Left ventricle myocardium inferior (tissue), 1 donor: ENCODE measurements at places on chromosomes 1 and 21. TPM values are rescaled to one million over a fixed set of nuclear protein-coding genes. Genes with fewer than 3 reads are reported as not detected.
A peak's percentile ranks its signal among the peaks of the same experiment; 100 is the strongest.

DNA sequence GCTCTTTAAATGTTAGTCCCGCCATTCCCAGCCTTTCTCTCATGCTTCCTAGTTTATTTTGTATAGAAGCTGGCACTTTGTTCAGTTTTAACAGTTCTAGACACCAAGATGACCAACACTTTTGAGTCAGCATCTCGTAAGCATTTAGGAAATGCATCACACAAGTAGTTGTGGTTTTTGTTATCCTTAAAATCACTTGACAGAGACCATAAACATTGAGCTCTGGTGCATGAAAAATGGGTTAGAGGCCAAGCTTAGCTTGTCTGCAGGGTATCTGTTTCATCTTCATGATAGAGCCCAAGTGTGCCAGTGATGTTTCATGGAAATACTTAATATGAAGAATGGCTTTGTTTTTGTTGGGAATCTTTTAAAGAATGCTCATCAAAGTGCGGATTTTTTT is 159.7 kb downstream of the DISP1 start:
- DNase-seq: no peak
- H3K4me3 ChIP-seq: no peak overlapping the region
- H3K4me1 ChIP-seq: peaks cover 13% of the 10 kb centered on the region

GRCh38 chr1:8370905-8371315 is 53.0 kb downstream of the SLC45A1 start:
- no peaks in the 10 kb centered on the region for H3K27me3 ChIP-seq
- peak overlapping the region; percentile 33 for H3K4me3 ChIP-seq
- peak overlapping the region; percentile 94 for H3K27ac ChIP-seq
- H3K4me1 ChIP-seq: peaks cover 97% of the 10 kb centered on the region

GRCh38 chr1:109351457-109351856 is 44.6 kb upstream of the MYBPHL start:
- no peaks in the 10 kb centered on the region for H3K27me3 ChIP-seq
- peaks cover 84% of the 10 kb centered on the region for H3K36me3 ChIP-seq
- DNase-seq: no peak

- DNase-seq: peak; percentile 52
- H3K27ac ChIP-seq: peak overlapping the region; percentile 67
- no peak overlapping the region for H3K4me3 ChIP-seq
- H3K36me3 ChIP-seq: peaks cover 12% of the 10 kb centered on the region
- H3K4me1 ChIP-seq: peaks cover 62% of the 10 kb centered on the region
Measured at GRCh38 chr21:43953021-43953420, 59.1 kb upstream of the TRAPPC10 start.

GRCh38 chr21:14836950-14837349 is 227.8 kb downstream of the NRIP1 start:
- H3K36me3 ChIP-seq: no peaks in the 10 kb centered on the region
- H3K27ac ChIP-seq: no peak overlapping the region
- no peak for DNase-seq

- no peak overlapping the region for H3K27ac ChIP-seq
- H3K27me3 ChIP-seq: no peaks in the 10 kb centered on the region
- H3K4me3 ChIP-seq: no peak overlapping the region
- no peak for DNase-seq
- no peaks in the 10 kb centered on the region for H3K4me1 ChIP-seq
- peaks cover 99% of the 10 kb centered on the region for H3K36me3 ChIP-seq
Measured at GRCh38 chr1:236553370-236553769, 29.6 kb downstream of the LGALS8 start.

GRCh38 chr1:246631426-246631825 is 65.2 kb downstream of the CNST start:
- no peak overlapping the region for H3K4me3 ChIP-seq
- no peak for DNase-seq
- no peaks in the 10 kb centered on the region for H3K4me1 ChIP-seq

- no peak overlapping the region for H3K27ac ChIP-seq
- no peaks in the 10 kb centered on the region for H3K36me3 ChIP-seq
- DNase-seq: peak; percentile 68
Measured at GRCh38 chr1:206012086-206012859, 9.1 kb upstream of the RAB7B start.

- DNase-seq: no peak
- H3K4me1 ChIP-seq: peaks cover 16% of the 10 kb centered on the region
- no peaks in the 10 kb centered on the region for H3K36me3 ChIP-seq
- H3K4me3 ChIP-seq: no peak overlapping the region
Measured at GRCh38 chr1:116172666-116173065, 61.5 kb downstream of the MAB21L3 start.

GRCh38 chr1:107019166-107019565 is 37.3 kb upstream of the PRMT6 start:
- H3K4me1 ChIP-seq: no peaks in the 10 kb centered on the region
- no peak overlapping the region for H3K4me3 ChIP-seq
- no peaks in the 10 kb centered on the region for H3K27me3 ChIP-seq

The CHODL gene
- 0.25 TPM for total RNA-seq

The C1orf232 gene
- total RNA-seq: not detected

The NEGR1 gene
- 9.7 TPM for total RNA-seq

The FABP3 gene
- total RNA-seq: 4,737 TPM

The GBP4 gene
- 6.2 TPM for total RNA-seq

The GREM2 gene
- not detected for total RNA-seq

The TSEN15 gene
- total RNA-seq: 29.4 TPM

The ABCA4 gene
- 0.11 TPM for total RNA-seq

The IL22RA1 gene
- 0.14 TPM for total RNA-seq

The PLA2G2A gene
- total RNA-seq: 69.0 TPM
